ENCODE measurements at places on chromosomes 13 and 19. TPM values are rescaled to one million over a fixed set of nuclear protein-coding genes. Genes with fewer than 3 reads are reported as not detected.

ZNF724 gene
- 1.5 TPM for polyA plus RNA-seq

GRCh38 chr19:55546822-55547614, 1.7 kb upstream of the SBK3 start:
- DNase-seq = no peak

ZNF30 gene
- polyA plus RNA-seq = 5.7 TPM

DNA sequence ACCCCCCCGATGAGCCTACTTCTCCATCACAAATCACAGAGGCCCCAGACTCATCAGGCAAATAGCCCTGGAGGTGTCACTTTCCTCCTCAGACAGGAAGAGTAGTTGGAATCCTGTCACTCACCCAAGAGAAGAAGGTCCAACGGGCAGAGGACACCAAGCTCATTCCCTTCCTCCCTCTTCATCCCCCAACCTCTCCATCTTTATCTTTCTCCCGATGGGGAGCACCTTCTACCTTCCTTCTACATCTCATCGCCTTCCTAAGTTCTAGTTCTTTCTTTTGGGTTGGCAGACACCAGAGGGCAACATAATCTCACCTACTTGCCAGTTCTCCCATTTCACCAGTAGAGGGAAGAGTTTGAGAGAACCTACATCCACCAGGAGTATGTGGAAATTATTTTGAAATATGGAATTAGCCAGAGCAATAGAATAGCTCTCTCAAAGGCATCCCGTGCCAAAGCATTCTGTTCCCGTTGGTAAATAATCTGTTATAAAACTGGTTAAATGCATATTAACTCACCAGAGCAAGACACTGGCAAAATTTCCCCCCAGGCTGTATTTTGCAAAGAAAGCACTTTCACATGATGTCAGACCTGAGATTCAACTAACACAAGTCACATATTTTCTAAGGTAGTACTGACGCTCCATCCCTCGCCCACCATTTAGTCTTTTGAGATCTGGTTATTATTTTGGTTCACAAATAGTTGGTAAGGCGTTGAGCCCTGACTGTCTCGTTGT, 55.0 kb downstream of the ZIC5 start:
- DNase-seq = peak; percentile 71

- peak; percentile 54 for DNase-seq
These were observed 526.9 kb downstream of the MYO16 start for GRCh38 chr13:109156181-109156935.

- no peak for DNase-seq
These were observed 25.0 kb downstream of the ENOX1 start for GRCh38 chr13:43761616-43762315.

ATXN8OS gene
- not detected for polyA plus RNA-seq

ANKRD24 gene
- 0.36 TPM for polyA plus RNA-seq

DNA sequence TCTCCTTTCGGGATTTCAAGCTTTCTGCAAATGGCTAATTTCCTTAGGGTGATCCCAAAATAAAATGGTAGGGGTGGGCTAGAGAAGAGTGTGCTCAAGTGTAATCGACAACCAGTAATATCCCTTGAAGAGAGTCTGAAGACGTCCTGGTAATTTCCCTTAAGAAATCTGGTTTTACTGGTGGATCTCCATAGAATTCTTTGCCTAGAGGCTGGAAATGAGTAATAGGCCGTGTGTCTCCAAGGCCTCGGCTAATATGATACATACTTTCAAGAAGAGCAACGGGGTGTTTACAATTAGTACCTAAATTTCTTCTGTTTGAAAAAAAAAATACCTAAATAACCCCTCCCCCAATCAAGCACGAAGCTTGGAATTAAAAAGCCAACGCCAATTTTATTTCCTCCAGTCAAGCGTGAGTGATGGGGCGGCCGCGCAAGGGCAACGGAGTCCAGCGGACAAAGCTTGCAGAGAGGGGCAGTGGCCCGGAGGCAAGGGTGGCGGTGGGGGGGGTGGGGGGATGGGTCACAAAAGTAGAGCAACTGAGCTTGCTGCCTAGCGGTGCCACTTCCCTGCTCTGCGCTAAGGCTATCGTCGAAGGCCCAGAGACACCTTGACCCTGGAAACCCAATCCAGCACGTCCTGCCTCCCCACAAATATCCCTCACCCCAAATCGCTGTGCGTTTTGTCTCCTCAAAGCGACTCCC, 7.8 kb downstream of the SOX21 start:
- no peak for DNase-seq

DNA sequence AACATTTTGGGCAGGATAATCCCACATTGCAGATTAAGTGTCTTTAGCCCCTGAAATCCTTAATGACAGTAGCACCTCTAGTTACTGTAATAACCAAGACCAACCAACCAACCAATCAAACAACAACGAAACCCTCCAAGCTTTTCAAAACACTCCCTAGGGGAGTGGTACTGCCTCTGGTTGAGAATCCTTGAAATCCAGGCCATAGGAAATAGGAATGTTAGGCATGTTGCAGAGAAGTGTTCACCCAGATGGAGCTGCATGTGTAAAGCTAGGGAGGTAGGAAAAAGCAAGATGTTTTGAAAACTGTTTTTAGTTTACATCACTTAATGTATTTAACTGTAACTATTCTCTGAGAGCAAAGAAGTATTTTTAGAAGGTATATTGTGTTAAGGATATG, 4.5 kb downstream of the LACC1 start:
- no peak for DNase-seq

DNA sequence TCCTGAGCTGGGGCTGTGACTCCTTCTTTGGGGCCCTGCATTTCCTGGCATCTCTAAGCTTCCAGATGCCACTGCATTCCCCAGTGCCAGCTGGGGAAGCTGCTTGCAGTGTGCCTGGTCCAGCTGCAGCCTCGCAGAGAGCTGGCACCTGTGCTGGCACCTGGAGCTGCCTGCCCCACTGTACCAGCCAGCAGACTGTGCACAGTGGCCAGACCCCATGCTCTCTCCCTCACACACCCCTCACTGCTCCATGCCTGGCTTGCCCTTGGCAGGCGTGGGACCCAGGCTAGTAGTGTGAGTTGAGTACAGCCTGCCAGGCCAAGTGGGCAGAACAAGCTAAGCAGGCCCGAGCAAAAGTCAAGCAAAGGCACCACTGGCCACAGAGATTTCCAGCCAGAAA, 327.5 kb downstream of the NDFIP2 start:
- DNase-seq = no peak

GRCh38 chr13:98632961-98633360, 56.1 kb upstream of the STK24 start:
- DNase-seq = no peak

- peak; percentile 55 for DNase-seq
These were observed 25.6 kb upstream of the CXCL17 start for GRCh38 chr19:42468273-42468796.
